Uterus (tissue), 4 donors: ENCODE measurements at places on chromosomes 1 and 21. TPM values are rescaled to one million over a fixed set of nuclear protein-coding genes. Genes with fewer than 3 reads are reported as not detected.

RNU1-2 gene
- under 0.01 TPM for total RNA-seq

SFPQ gene
- 310 TPM for total RNA-seq

LHX8 gene
- total RNA-seq: 1.3 TPM

GRCh38 chr1:76240316-76240715 lies 165.8 kb downstream of the ST6GALNAC3 start:
- DNase-seq: no peak
- H3K27me3 ChIP-seq: no peaks in the 10 kb centered on the region
- no peaks in the 10 kb centered on the region for H3K4me1 ChIP-seq
- no peak overlapping the region for H3K27ac ChIP-seq
- no peak overlapping the region for H3K4me3 ChIP-seq
- H3K36me3 ChIP-seq: no peaks in the 10 kb centered on the region

DNA sequence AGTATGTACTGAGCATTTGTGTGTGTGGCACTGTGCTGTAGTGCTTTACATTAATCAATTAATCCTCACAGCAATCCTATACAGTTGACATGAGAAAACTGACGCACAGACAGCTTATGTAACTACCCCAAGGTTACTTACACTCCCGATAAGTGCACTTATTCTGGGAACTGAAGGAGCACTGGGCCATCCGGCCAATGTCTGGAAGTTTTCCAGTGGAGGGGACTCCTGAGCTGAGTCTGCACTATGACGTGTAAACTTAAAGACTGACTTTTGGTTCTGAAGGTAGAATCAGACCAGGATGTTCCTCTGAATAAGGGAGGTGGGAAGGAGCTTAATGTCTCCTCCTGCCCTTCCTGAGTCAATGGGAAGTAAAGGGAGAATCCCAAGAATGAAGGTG lies 12.2 kb downstream of the TRABD2B start:
- H3K27ac ChIP-seq: no peak overlapping the region
- no peaks in the 10 kb centered on the region for H3K36me3 ChIP-seq
- DNase-seq: no peak
- no peaks in the 10 kb centered on the region for H3K27me3 ChIP-seq
- H3K4me3 ChIP-seq: no peak overlapping the region

GRCh38 chr1:54971317-54971791 lies 9.1 kb upstream of the TMEM61 start:
- no peak overlapping the region for H3K27ac ChIP-seq
- no peak for DNase-seq
- no peaks in the 10 kb centered on the region for H3K4me1 ChIP-seq
- no peaks in the 10 kb centered on the region for H3K27me3 ChIP-seq

DNA sequence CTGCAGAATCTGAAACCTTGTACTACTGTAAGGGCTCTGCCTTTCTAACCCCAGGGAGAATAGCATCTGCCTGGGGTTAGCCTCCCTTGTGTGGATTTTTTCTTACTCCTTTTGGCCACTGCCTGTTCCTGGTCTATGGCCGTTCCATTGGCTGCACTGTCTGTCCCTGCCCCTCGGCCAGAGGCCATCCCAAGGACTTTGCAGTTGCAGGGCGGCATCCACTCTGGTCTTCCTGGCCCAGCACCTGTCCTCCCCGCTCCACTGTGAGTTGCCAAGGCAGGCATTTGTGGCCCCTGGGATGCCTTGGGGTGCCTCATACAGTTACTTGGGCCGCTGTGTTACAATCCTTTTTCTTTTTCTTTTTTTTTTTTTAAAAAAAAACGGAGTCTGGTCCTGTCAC lies 45.8 kb downstream of the PDE9A start:
- DNase-seq: no peak
- H3K27ac ChIP-seq: no peak overlapping the region
- no peak overlapping the region for H3K4me3 ChIP-seq
- no peaks in the 10 kb centered on the region for H3K36me3 ChIP-seq

GRCh38 chr1:29448456-29449235 lies 212.3 kb downstream of the PTPRU start:
- H3K27ac ChIP-seq: no peak overlapping the region
- no peak for DNase-seq
- H3K4me3 ChIP-seq: no peak overlapping the region
- no peaks in the 10 kb centered on the region for H3K36me3 ChIP-seq
- no peaks in the 10 kb centered on the region for H3K4me1 ChIP-seq
- H3K27me3 ChIP-seq: no peaks in the 10 kb centered on the region

GRCh38 chr1:2646837-2647236 lies 14.0 kb upstream of the MMEL1 start:
- H3K27me3 ChIP-seq: no peaks in the 10 kb centered on the region
- no peak overlapping the region for H3K4me3 ChIP-seq
- peaks cover 10% of the 10 kb centered on the region for H3K4me1 ChIP-seq
- no peak overlapping the region for H3K27ac ChIP-seq

DNA sequence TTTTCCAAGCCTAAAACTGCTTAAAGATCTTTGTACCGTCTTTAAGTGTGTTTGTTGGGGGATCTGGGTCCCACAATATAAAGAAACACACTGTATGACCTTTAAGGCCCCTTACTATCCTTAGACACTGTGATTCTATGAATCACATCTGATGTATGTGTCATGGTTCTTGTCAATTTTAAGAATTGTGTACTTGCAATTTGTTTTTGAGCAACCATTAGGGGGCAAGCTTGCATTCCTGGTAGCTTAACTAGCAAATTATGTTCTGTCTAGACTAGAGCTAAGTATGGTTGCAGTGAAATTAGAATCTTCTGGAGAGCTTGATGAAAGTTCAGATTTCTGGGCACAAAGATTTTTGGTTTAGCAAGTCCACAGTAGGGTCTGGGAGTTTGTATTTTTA lies 219.5 kb downstream of the TPR start:
- no peak overlapping the region for H3K27ac ChIP-seq
- H3K4me3 ChIP-seq: no peak overlapping the region
- H3K4me1 ChIP-seq: no peaks in the 10 kb centered on the region
- no peaks in the 10 kb centered on the region for H3K27me3 ChIP-seq

DNA sequence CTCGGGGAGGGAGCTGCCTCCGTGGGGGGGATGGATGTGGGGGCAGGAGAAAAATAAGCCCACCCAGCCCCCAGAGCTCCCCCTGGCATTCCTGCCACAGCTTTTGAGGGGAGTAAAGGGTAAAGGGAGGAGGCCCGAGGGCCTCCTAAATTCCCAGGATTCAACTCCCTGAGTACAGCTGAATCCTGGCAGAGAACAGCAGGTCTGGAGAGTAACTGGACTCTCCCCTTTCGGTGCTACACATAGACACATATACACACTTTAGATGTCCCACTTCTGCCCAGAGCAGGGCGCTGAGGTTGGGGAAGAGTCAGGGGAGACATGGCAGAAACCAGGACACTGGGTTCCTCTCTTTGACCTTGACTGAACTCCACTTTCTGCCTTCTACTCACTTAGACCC lies 3.0 kb downstream of the KIRREL1 start:
- H3K4me3 ChIP-seq: peak overlapping the region; percentile 97
- H3K27me3 ChIP-seq: no peaks in the 10 kb centered on the region
- H3K4me1 ChIP-seq: no peaks in the 10 kb centered on the region
- DNase-seq: no peak
- peak overlapping the region; percentile 100 for H3K27ac ChIP-seq
- H3K36me3 ChIP-seq: no peaks in the 10 kb centered on the region

- H3K27ac ChIP-seq: no peak overlapping the region
- no peaks in the 10 kb centered on the region for H3K27me3 ChIP-seq
- DNase-seq: no peak
- H3K4me1 ChIP-seq: peaks cover 5% of the 10 kb centered on the region
- H3K4me3 ChIP-seq: no peak overlapping the region
These were observed 10.0 kb upstream of the OLIG2 start for GRCh38 chr21:33015756-33016155.

DNA sequence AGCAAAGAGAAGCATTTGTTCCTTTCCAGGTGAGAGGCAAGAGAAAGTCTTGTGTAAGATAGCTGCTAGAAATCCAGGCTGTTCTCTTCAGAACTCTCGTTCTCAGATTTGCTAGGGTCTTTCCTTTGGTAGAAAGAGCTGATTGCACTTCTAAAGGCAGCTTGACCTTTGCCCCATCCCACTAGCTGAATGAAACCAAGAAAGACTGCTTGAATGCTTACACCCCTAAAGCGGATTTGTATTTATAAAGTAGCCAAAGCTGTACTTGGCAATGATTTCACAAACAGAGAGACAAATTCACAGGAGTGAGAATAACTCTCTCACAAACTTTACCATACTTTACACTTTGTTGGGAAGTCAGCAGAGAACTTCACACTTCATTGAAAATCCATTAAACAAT lies 424.1 kb downstream of the TTLL7 start:
- DNase-seq: no peak
- no peak overlapping the region for H3K27ac ChIP-seq
- H3K27me3 ChIP-seq: no peaks in the 10 kb centered on the region
- H3K36me3 ChIP-seq: no peaks in the 10 kb centered on the region
- H3K4me1 ChIP-seq: no peaks in the 10 kb centered on the region

DNA sequence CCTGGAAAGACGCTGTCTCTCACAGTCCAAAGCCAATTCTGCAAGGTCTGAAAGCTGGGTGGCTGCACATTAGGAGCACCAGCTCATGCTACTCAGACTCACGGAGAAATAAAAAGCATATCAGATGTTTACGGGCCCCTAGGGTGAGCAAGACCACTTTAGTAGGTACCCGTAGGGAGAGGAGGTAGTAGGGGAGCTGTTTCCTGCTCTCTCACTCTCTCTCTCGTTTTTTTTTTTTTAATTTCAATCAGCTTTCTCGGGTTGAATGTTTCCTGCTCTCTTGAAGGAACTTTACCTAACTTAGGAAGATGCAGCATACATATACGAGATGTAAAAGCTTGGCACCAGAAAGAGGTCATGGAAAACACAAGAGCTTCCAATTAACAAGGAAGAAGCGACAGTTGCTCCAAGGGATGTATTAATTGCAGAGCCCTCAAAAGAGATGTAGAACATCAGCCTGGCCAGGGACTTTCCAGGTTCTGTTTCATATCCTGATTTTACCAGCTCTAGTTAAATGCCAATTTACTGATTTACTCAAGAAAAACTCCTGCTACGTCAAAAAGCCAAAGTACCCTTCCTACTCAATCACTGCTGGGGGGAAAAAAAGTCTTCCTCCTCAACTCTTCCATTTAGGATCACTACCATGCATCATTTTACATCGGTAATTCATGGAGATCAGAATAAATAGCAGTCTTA lies 3.1 kb downstream of the LORICRIN start:
- no peaks in the 10 kb centered on the region for H3K27me3 ChIP-seq
- H3K4me1 ChIP-seq: no peaks in the 10 kb centered on the region
- H3K4me3 ChIP-seq: no peak overlapping the region
- H3K27ac ChIP-seq: no peak overlapping the region

GRCh38 chr1:33344896-33345560 lies 24.1 kb upstream of the A3GALT2 start:
- peak overlapping the region; percentile 99 for H3K27ac ChIP-seq
- H3K36me3 ChIP-seq: no peaks in the 10 kb centered on the region
- no peak for DNase-seq
- peaks cover 29% of the 10 kb centered on the region for H3K4me1 ChIP-seq
- H3K4me3 ChIP-seq: no peak overlapping the region

DNA sequence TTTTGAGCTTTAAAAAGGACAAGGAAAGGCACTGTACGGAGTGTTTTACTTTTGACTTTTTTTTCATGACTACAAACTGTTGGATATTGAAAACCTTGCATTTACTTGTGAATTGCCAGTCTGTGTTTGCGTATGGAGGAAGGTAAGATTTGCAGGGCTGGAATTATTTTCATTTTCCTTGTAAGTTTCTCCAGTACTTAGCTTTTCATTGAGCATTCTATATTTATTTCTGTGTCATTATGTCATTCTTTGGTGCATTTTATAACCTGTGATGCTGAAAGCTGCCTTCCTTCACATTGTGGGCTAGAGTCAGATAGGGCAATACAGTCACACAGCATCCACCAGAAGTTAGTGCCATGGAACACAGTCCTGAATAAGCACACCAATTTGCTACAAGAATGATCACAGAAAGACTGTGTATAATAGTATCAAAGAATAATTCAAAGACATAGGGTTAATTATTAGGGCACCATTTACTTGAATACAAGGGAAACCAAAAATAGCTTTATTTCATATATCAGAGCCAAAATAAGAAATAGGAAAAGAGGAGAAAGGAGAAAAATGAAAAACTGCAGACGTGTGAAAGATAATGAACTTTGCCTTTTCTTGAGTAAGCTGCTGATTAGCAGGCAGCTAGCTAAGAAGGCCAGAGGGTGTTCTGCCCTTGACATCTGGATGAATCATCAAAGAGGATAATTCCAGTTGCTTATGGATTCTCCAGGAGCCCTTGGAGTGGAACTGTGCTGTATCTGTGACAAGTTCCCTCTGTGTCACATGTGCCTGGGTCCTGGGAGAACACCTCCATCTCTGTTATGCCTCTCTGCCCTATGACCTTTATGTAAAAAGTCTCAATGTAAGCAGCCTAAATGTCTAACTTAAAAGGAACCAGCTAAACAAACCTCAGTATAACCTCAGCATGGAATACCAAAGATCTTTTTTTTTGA lies 8.0 kb upstream of the FAM20B start:
- H3K27ac ChIP-seq: no peak overlapping the region
- H3K27me3 ChIP-seq: no peaks in the 10 kb centered on the region
- H3K4me1 ChIP-seq: no peaks in the 10 kb centered on the region
- no peak overlapping the region for H3K4me3 ChIP-seq

DNA sequence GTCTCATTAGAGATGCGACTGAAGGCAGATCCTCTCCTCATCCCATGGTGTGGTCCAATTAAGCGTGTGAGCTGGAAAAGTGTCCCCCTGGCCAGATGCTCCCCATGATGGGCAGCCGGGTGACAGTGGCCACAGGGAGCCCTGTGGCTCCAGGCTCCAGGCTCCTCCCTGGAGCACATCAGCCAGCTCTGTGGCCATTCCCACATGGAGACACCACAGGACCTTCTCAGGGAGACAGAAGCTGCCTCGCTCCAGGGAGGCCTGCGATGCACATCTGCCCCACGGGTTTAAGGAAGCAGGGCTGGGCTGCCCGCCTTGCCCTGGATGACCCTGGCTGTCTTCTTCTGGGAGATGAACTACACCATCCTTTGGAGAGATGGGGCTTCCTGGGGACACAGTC lies 99.9 kb upstream of the TLR5 start:
- no peaks in the 10 kb centered on the region for H3K27me3 ChIP-seq
- no peak for DNase-seq
- H3K36me3 ChIP-seq: no peaks in the 10 kb centered on the region
- H3K27ac ChIP-seq: no peak overlapping the region
- H3K4me3 ChIP-seq: no peak overlapping the region
- H3K4me1 ChIP-seq: no peaks in the 10 kb centered on the region

GRCh38 chr1:180237869-180238476 lies 7.9 kb downstream of the LHX4 start:
- H3K36me3 ChIP-seq: no peaks in the 10 kb centered on the region
- H3K27ac ChIP-seq: no peak overlapping the region
- no peak overlapping the region for H3K4me3 ChIP-seq
- peaks cover 68% of the 10 kb centered on the region for H3K27me3 ChIP-seq
- DNase-seq: no peak

- no peak overlapping the region for H3K4me3 ChIP-seq
- DNase-seq: no peak
- no peaks in the 10 kb centered on the region for H3K27me3 ChIP-seq
- H3K36me3 ChIP-seq: no peaks in the 10 kb centered on the region
- no peak overlapping the region for H3K27ac ChIP-seq
- H3K4me1 ChIP-seq: peaks cover 5% of the 10 kb centered on the region
These were observed 1.8 kb downstream of the CDC20 start for GRCh38 chr1:43360616-43361015.
